ENCODE measurements at places on chromosomes 11 and 22. TPM values are rescaled to one million over a fixed set of nuclear protein-coding genes. Genes with fewer than 3 reads are reported as not detected.

RASGRP2 gene
- total RNA-seq, result 52.6 TPM

PTPRCAP gene
- total RNA-seq, result 4.8 TPM

KCNQ1 gene
- 6.2 TPM for total RNA-seq

SERPING1 gene
- total RNA-seq, result 1,015 TPM

SPI1 gene
- 56.0 TPM for total RNA-seq

SYT9 gene
- total RNA-seq, result 0.26 TPM

C1QTNF5 gene
- total RNA-seq, result 42.4 TPM

ROM1 gene
- total RNA-seq, result 15.6 TPM

OR51D1 gene
- total RNA-seq, result not detected

ZNF214 gene
- 2.4 TPM for total RNA-seq

MRGPRF gene
- total RNA-seq, result 108 TPM

PDGFB gene
- 6.7 TPM for total RNA-seq

LRRC75B gene
- total RNA-seq, result 4.6 TPM

DNA sequence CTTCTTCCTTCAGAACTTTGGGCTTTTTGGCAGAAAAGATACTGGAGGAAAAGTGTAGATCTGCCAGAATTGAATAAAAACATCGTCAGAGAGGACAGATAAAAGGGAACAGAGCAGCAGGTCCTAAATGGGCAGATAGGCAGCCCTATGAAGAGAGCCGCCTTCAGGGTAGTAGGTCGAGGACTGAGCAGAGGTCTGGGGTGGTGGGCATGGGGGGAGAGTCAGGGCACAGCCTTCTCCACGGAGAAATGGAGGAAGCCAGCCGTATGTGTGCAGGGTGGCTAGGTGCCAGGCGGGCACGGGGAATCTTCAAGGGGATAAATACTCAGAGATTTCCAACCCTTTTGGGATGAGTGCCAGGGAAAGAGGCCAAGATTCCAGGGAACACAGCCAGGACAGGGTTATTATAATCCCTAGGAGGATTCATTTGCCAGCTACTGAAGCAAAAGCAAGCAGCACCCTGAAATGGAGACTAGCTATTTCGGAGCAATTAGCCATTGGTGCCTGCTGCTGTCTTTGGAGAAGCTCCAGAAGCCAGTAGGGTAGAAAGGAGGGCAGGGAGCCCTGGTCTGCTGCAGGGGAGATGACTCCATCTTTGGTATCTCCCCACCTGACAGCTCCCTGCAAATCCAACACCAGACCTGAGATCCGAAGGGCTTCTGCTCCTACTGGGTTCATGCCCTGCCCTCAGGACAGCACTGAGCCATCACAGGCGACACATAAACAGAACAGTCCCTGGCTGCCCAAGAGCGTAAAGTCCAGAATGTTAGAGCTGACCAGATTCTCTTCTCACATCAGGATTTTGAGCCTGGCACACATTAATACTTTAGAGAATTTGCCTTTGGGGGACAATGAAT is 174.5 kb upstream of the NTM start:
- no peak for DNase-seq
- no peak overlapping the region for H3K27ac ChIP-seq
- H3K36me3 ChIP-seq, result no peaks in the 10 kb centered on the region
- no peaks in the 10 kb centered on the region for H3K27me3 ChIP-seq
- H3K4me1 ChIP-seq, result no peaks in the 10 kb centered on the region

DNA sequence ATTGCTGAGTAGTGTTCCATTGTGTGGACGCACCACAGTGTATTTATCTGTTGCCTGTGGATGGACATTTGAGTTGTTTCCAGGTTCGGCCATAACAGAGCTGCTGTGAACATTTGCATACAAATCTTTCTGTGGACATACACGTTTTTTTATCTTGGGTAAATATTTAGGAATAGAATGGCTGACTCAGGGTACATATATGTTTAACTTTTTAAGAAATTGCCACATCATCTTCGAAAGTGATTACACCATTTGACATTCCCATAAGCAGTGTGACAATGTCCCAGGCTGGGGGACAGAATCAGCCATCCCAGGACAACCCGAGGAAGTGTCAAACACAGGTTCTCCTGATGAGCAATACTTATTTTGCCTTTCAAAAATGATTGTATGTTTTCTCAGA is 87.9 kb downstream of the OSBP2 start:
- no peaks in the 10 kb centered on the region for H3K27me3 ChIP-seq
- no peak overlapping the region for H3K27ac ChIP-seq
- no peaks in the 10 kb centered on the region for H3K4me1 ChIP-seq
- H3K36me3 ChIP-seq, result no peaks in the 10 kb centered on the region
- no peak for DNase-seq

- H3K27ac ChIP-seq, result no peak overlapping the region
- H3K4me1 ChIP-seq, result peaks cover 9% of the 10 kb centered on the region
- H3K4me3 ChIP-seq, result no peak overlapping the region
- H3K36me3 ChIP-seq, result peaks cover 2% of the 10 kb centered on the region
Observed at GRCh38 chr22:32413719-32414118, 1.7 kb upstream of the RTCB start.

GRCh38 chr11:17642980-17643379 is 76.4 kb upstream of the MYOD1 start:
- H3K27me3 ChIP-seq, result no peaks in the 10 kb centered on the region
- no peaks in the 10 kb centered on the region for H3K36me3 ChIP-seq
- H3K4me1 ChIP-seq, result no peaks in the 10 kb centered on the region

GRCh38 chr11:116989184-116989583 is 109.0 kb downstream of the SIK3 start:
- DNase-seq, result no peak
- H3K4me3 ChIP-seq, result no peak overlapping the region
- H3K36me3 ChIP-seq, result no peaks in the 10 kb centered on the region

- H3K4me3 ChIP-seq, result no peak overlapping the region
- H3K27ac ChIP-seq, result no peak overlapping the region
Observed at GRCh38 chr11:61935861-61936260, 14.3 kb upstream of the BEST1 start.

- H3K27ac ChIP-seq, result no peak overlapping the region
- H3K4me3 ChIP-seq, result no peak overlapping the region
- H3K27me3 ChIP-seq, result no peaks in the 10 kb centered on the region
- H3K4me1 ChIP-seq, result no peaks in the 10 kb centered on the region
Observed at GRCh38 chr11:15629690-15630321, 515.1 kb downstream of the INSC start.

- H3K27ac ChIP-seq, result no peak overlapping the region
- no peak overlapping the region for H3K4me3 ChIP-seq
- no peak for DNase-seq
- H3K27me3 ChIP-seq, result no peaks in the 10 kb centered on the region
Observed at GRCh38 chr22:27123880-27124279, 466.5 kb downstream of the MIAT start.

DNA sequence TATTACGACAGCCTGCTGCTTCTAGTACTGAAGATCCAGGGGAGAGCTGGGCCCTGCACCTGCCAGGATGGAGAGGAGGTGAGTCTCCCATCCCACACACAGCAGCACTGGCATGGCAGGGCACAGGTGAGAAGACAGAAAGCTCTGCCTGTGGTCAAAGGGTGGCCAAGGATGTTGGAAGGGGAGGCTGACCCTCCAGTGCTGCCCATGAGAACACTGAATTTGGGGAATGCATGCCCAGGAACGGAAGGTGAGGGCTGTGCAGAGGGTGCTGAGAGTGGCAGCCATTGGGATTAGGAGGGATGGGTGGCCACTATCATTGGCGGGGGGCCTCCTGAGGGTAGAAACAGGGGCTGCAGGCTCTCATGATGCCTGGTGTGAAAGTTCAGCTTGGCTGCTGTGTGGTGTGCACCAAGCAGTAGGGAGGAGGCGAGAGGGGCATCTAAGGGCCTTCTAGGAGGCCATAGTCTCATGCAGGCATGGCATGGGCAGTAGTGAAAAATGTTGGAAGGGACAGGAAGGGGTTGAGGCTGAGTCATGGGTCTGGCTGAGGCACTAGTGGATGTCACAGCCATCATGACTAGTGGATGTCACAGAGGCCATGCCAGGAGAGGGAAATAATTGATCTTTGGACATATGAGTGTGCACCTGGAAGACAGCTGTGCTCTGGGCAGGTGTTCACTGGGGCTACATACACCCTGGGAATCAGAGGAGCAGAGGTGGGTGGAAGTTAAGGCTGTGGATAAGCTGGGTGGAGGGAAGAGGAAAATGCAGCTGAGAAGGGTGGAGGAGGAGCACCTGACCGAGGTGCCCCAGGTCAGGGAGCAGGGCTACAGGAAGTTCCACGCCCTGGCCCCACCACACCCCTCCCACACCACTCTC is 2.5 kb upstream of the LRRC74B start:
- no peaks in the 10 kb centered on the region for H3K4me1 ChIP-seq
- H3K27ac ChIP-seq, result no peak overlapping the region
- no peaks in the 10 kb centered on the region for H3K36me3 ChIP-seq
- peak; percentile 26 for DNase-seq
- H3K27me3 ChIP-seq, result no peaks in the 10 kb centered on the region

DNA sequence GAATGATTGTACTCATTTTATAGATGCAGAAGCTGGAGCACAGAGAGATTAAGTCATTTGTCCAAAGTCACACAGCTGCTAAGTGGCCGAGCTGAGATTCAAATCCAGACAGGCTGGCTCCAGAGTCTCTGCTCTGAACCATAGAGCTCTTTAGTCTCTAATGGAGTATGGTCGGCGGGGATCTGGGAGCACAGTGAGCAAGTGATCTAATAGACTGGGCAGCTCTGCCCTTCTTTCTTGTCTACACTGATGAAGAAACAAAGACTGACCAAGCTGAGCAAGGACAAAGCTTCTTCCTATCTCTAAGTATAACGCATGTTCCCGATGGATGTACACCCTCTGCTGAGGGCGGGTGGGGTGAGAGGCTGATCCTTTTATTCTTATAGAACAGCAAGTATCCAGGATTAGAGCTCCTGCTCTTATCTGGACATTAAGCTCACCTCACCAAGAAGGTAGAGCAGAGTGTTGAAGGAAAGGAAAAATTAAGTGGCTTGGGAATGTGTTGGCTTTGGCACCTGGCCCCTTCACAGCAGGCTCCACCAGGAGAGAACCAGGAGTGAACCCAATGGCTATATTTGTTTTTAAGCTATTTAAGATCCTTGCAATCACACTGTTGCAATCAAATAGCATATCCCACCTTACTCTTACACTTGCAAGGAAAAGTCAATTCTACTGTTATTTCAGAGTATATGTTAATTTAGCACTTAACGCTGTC is 68.7 kb downstream of the ETS1 start:
- peak overlapping the region; percentile 19 for H3K4me3 ChIP-seq
- DNase-seq, result no peak
- no peaks in the 10 kb centered on the region for H3K27me3 ChIP-seq
- H3K4me1 ChIP-seq, result peaks cover 11% of the 10 kb centered on the region

- no peaks in the 10 kb centered on the region for H3K4me1 ChIP-seq
- H3K36me3 ChIP-seq, result no peaks in the 10 kb centered on the region
- no peak overlapping the region for H3K27ac ChIP-seq
- DNase-seq, result no peak
- H3K27me3 ChIP-seq, result no peaks in the 10 kb centered on the region
Observed at GRCh38 chr11:10459029-10459970, 4.2 kb downstream of the AMPD3 start.

GRCh38 chr11:45264839-45265515 is 21.2 kb downstream of the SYT13 start:
- H3K4me3 ChIP-seq, result no peak overlapping the region
- no peak overlapping the region for H3K27ac ChIP-seq
- no peaks in the 10 kb centered on the region for H3K4me1 ChIP-seq
- no peaks in the 10 kb centered on the region for H3K36me3 ChIP-seq
- H3K27me3 ChIP-seq, result no peaks in the 10 kb centered on the region

DNA sequence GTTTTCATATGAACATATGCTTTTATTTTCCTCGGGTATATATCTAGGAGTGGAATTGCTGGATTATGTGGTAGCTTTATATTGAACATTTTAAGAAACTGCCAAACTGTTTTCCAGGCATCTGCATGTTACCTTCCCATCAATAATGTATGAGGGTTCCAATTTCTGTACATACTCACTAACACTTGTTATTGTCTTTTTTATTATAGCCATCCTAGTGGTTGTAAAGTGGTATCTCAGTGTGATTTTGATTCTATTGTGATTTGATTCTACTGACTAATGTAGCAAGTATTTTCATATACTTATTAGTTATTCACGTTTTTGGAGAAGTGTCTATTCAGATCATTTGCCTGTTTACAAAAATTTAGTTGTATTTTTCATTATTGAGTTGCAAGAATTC is 2.0 kb downstream of the ANO5 start:
- no peak overlapping the region for H3K4me3 ChIP-seq
- no peaks in the 10 kb centered on the region for H3K4me1 ChIP-seq
- DNase-seq, result no peak
- no peaks in the 10 kb centered on the region for H3K36me3 ChIP-seq
- H3K27me3 ChIP-seq, result no peaks in the 10 kb centered on the region

DNA sequence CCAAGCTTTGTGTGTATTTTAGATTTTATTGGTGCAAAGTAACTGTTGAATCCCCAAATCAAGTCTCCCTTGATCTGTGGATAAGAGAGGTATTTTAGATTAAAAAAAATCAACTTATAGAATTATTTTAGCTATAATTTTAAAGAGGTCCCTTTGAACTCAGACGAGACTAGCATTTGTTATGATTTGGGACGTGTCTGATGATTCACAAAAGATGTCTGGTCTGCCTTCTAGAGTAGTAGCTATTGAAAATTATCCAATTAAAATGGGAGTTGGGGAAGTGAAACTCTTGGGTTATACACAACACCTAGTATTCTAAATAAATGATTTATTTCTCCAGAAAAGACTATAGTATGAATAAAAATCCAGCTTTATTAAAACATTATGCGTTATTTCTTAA is 227.9 kb upstream of the GRIA4 start:
- H3K27me3 ChIP-seq, result no peaks in the 10 kb centered on the region
- no peak overlapping the region for H3K4me3 ChIP-seq
- H3K27ac ChIP-seq, result no peak overlapping the region
- H3K4me1 ChIP-seq, result no peaks in the 10 kb centered on the region
- no peaks in the 10 kb centered on the region for H3K36me3 ChIP-seq

DNA sequence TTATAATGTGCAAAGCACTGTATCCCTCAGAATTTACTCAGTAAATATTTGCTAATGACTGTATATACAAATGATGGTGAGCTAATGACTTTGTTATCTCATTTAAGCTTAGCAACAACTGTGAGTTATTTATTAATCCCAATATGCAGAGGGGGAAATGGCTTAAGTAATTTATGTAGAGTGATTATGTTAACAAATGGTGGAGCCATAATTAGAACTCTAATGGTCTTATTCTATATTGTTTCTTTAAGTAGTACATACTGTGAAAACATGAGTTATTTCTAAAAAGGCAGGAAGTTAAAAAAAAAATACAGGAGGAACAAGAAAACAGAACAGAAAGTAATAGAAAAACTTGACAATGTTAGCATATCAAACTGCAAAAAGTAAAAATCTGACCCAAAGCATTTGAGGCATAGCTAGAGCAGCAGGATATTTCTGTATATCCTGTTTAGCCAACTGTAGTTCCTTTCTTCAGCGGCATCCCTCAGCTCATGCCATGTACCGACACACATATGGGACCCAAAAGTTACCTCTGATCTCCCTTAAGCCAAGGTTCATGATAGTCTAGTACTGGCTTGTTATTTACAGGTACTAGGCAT is 94.2 kb downstream of the FCHSD2 start:
- no peaks in the 10 kb centered on the region for H3K36me3 ChIP-seq
- no peak for DNase-seq
- no peaks in the 10 kb centered on the region for H3K4me1 ChIP-seq
- no peaks in the 10 kb centered on the region for H3K27me3 ChIP-seq
- peak overlapping the region; percentile 33 for H3K27ac ChIP-seq
- H3K4me3 ChIP-seq, result no peak overlapping the region

GRCh38 chr11:117171404-117172061 is 7.0 kb upstream of the SIDT2 start:
- no peaks in the 10 kb centered on the region for H3K27me3 ChIP-seq
- H3K36me3 ChIP-seq, result no peaks in the 10 kb centered on the region
- H3K4me3 ChIP-seq, result no peak overlapping the region
- no peak for DNase-seq
